ENCODE measurements at places on chromosomes 5 and 9.

DNA sequence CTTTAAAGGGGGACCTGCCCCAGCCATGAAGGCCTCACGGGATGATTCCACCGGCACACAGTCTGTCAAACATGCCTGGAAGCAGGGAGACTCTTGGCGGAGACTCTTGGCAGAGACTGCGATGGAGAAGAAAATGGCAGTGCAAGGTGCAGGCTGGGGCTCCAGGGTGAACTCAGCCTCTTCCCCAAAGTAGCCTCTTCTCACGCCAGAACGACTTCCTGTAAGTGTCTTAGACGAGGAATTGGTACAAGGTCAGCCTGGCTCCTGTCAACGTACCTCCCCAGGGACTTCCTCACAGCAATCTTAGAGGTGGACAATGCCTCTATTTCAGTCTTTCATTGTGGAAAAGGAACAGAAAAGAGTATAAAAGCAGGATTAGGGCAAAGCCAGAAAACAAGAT is 109.3 kb downstream of the UGCG start:
- no peak for DNase-seq

- DNase-seq, result no peak
Observed at GRCh38 chr5:88845081-88845697, 37.8 kb downstream of the MEF2C start.

DNA sequence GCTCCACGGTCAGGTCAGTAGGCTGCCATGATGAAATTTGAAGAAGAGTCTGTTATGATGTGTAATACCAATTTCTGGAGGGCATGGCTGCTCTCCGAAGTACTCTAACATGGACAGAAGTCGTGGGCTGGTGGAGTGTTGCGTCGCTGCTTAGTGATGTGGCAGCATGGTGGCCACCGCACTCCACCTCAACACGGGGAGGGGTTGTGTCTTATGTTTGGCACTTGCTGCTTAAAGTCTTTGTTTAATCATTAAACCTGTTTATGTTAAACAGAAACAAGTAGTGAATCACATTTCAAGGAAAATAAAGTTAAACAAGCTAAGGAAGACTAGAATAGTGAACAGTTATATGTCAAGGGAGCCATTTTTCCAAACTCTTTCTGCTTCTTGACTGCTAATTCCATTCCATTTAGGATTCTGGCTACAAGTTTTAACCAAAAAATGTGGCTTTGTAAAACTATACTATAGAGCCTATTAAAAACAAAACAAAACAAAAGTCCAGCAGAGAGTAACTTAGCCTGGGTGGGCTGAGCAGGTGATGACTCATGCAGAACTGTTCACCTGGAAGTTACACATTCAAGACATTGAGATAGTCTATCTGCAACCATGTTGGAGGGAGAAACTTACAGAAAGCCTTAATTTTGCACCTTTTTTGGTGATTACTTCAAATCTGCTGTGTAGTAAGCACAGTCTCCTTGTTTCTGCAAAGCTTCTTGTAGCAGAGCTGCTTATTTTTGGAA is 9.5 kb downstream of the HABP4 start:
- DNase-seq, result no peak

- DNase-seq, result no peak
Observed at GRCh38 chr9:2210201-2210600, 195.1 kb downstream of the SMARCA2 start.
